H9 (cell line): ENCODE measurements at places on chromosomes 1 and 21. TPM values are rescaled to one million over a fixed set of nuclear protein-coding genes. Genes with fewer than 3 reads are reported as not detected.

DNA sequence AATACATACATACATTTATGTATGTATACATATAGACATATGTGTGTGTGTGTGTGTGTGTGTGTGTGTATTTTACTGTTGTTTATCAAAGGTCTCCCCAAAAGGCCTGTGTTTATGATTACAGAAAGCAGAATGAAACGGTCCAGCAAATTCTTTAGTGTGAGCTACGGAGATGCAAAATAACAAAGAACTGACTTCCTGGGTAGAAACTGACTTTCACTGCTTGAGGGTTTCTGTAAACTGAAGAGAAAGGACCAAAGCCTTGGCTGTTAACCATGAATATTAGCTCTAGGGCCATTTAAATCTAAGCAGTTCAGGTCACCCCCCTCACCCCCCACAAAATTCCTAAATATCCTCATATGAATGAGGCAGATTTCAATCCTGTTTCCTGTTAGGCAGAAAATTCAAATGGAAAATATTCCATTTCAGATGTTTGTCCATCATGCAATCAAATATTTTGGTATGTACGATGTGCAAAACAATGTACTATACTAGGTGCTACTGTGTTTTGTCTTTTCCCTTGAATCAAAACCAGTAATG lies 213.2 kb downstream of the TGFB2 start:
- H3K27ac ChIP-seq: no peak overlapping the region
- no peaks in the 10 kb centered on the region for H3K27me3 ChIP-seq
- H3K4me3 ChIP-seq: no peak overlapping the region
- DNase-seq: no peak

BRINP2 gene
- not detected in 2 replicates for total RNA-seq

GRCh38 chr1:47262787-47263413 lies 30.9 kb upstream of the TAL1 start:
- DNase-seq: peak; percentile 44
- no peak overlapping the region for H3K4me3 ChIP-seq
- H3K4me1 ChIP-seq: no peaks in the 10 kb centered on the region
- H3K27me3 ChIP-seq: no peaks in the 10 kb centered on the region

- H3K27ac ChIP-seq: no peak overlapping the region
- no peak overlapping the region for H3K4me3 ChIP-seq
- H3K27me3 ChIP-seq: no peaks in the 10 kb centered on the region
- no peaks in the 10 kb centered on the region for H3K4me1 ChIP-seq
- DNase-seq: no peak
- H3K36me3 ChIP-seq: no peaks in the 10 kb centered on the region
Measured at GRCh38 chr1:223245983-223246382, 102.9 kb upstream of the TLR5 start.

FAM151A gene
- total RNA-seq: not detected in 2 replicates

DNA sequence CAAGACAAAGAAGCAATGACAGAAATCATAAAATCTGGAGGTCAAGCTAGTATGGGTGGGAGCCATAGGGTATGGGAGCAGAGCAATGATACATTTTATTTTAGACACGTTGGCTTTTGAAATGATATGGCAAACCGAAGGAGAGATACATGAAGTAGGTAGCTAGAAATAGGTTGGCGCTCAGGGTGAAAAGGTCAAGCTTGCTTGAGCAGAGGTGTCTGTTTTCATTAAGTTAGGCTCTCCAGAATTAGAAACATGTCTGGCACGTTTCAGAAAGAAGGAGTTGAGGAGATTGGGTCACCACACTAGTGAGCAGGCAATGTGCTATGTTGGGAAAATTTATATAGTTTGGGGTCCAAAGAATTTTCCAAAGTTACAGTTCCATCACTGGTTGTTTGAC lies 151.4 kb downstream of the AMY1C start:
- no peak overlapping the region for H3K4me3 ChIP-seq
- H3K4me1 ChIP-seq: no peaks in the 10 kb centered on the region
- DNase-seq: no peak

GRCh38 chr1:8198522-8198921 lies 119.4 kb upstream of the SLC45A1 start:
- no peak overlapping the region for H3K4me3 ChIP-seq
- H3K27ac ChIP-seq: no peak overlapping the region
- no peaks in the 10 kb centered on the region for H3K27me3 ChIP-seq
- H3K4me1 ChIP-seq: peaks cover 4% of the 10 kb centered on the region; the same call in 1 of the 2 replicates

GRCh38 chr1:16207318-16208269 lies 4.9 kb downstream of the ARHGEF19 start:
- peaks cover 9% of the 10 kb centered on the region; the same call in 2 of the 3 replicates for H3K36me3 ChIP-seq
- H3K27ac ChIP-seq: no peak overlapping the region
- H3K27me3 ChIP-seq: no peaks in the 10 kb centered on the region
- H3K4me1 ChIP-seq: peaks cover 6% of the 10 kb centered on the region; the same call in 1 of the 2 replicates
- H3K4me3 ChIP-seq: peak overlapping the region; percentile 92
- peak; percentile 57 for DNase-seq

- DNase-seq: no peak
- H3K27me3 ChIP-seq: no peaks in the 10 kb centered on the region
- H3K4me1 ChIP-seq: peaks cover 3% of the 10 kb centered on the region
- no peak overlapping the region for H3K27ac ChIP-seq
- peaks cover 37% of the 10 kb centered on the region for H3K36me3 ChIP-seq
Measured at GRCh38 chr1:45552331-45552730, 1.7 kb downstream of the AKR1A1 start.

DNASE2B gene
- total RNA-seq: not detected in 2 replicates

DNA sequence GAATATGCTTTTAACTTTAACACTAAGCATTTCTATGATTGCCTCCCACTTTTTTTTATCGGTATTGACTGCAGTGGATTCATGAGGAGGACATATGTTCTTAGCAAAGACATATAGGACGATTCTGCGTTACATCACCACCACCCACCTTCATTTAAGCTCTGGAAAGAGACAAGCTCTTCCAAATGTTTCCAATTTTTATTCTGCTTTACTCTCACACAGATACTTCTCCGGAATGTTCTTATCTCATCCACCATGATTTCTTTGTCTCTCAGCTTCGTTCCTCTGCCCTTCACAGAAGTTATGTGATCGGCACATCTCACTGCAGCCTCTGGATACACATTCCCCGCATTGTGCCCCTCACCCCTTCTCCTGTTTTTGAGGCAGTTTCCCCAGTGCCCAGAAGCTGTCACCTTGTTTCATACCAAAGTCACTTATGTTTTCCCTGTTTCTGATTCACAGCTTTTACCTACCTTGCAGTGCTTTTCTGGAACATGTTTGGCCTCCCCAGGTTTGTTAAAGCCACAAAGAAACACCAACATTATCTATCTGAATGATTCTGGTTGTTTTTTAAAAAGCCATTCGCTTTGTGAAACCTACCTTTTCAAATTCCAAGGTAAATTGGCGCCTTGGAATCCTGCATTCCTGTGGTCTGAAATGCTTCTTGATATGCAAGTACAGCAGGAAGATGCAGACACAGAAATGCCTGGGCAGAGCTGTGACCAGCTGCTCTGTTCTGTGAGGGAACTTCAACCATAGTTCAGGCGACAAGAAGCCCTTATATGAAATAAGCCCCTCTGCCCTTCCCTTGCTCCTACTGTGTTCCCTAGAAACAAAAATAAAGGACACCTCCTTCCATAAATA lies 1020.2 kb downstream of the TTLL7 start:
- no peaks in the 10 kb centered on the region for H3K36me3 ChIP-seq
- H3K4me1 ChIP-seq: peaks cover 6% of the 10 kb centered on the region; the same call in 1 of the 2 replicates
- no peak overlapping the region for H3K4me3 ChIP-seq
- H3K27me3 ChIP-seq: no peaks in the 10 kb centered on the region
- peak; percentile 43 for DNase-seq

- no peak overlapping the region for H3K4me3 ChIP-seq
- no peaks in the 10 kb centered on the region for H3K4me1 ChIP-seq
- H3K27ac ChIP-seq: no peak overlapping the region
- no peaks in the 10 kb centered on the region for H3K36me3 ChIP-seq
- DNase-seq: peak; percentile 74
Measured at GRCh38 chr1:222543817-222544216, 4.1 kb downstream of the HHIPL2 start.

HES5 gene
- total RNA-seq: not detected in 2 replicates

DNA sequence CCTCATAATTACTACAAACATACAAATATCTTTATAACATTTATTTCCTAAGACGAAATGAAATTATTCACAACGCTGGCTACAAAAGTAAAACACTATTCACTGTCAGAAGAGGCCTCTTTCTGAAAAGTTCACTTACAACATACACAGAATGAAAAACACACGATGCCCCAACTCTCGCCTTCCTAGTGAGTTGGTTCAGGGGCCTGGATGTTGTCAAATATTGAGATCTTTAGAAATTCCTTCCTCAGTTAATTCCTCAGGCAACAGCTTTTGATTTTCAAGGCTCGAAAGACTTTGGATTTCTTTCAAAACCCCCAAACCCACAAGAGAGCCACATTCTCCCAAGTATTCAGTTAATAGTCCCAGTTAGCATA lies 14.2 kb upstream of the KCNE1 start:
- H3K4me1 ChIP-seq: peaks cover 4% of the 10 kb centered on the region
- no peak for DNase-seq
- no peaks in the 10 kb centered on the region for H3K36me3 ChIP-seq
- no peaks in the 10 kb centered on the region for H3K27me3 ChIP-seq
- no peak overlapping the region for H3K4me3 ChIP-seq
- peak overlapping the region; percentile 39 for H3K27ac ChIP-seq

GRCh38 chr1:58576727-58577653 lies at the start of gene TACSTD2:
Gene TACSTD2 (minus strand): TSS chr1:58577252. CDS start chr1:58577156, 96 bp downstream.
- peaks cover 15% of the 10 kb centered on the region; the same call in 1 of the 2 replicates for H3K27me3 ChIP-seq
- peak; percentile 83 for DNase-seq
- peak within 1 kb of the TSS; percentile 78 for H3K4me3 ChIP-seq
- H3K27ac ChIP-seq: no peak within 1 kb of the TSS

SLC30A2 gene
- 0.35 TPM in 2 replicates for total RNA-seq

- H3K36me3 ChIP-seq: no peaks in the 10 kb centered on the region
- no peak for DNase-seq
- no peak overlapping the region for H3K27ac ChIP-seq
- H3K4me1 ChIP-seq: no peaks in the 10 kb centered on the region
Measured at GRCh38 chr1:2215329-2215728, 12.8 kb upstream of the SKI start.

DNA sequence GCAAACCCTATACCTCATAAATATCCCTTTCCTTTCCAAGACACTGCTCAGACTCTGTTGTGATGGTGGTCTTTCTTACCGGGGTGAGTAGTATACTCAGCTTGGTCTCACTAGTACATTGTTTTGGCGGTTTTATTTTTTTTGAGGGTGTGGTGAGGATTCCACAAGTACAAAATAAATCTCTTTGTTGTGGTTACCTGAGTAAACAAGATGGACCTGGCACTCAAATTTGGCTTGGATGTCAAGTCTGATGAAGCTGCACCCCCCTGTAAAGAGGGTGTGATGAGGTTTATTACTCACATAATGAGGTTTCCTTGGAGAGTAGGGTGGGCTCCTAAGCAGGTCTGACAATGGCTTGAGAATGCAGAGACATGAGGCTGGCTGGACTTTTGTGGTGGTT lies 68.2 kb upstream of the KCNJ6 start:
- no peak overlapping the region for H3K27ac ChIP-seq
- H3K36me3 ChIP-seq: no peaks in the 10 kb centered on the region; the same call in 2 of the 3 replicates
- no peaks in the 10 kb centered on the region for H3K27me3 ChIP-seq
- no peak overlapping the region for H3K4me3 ChIP-seq

DNA sequence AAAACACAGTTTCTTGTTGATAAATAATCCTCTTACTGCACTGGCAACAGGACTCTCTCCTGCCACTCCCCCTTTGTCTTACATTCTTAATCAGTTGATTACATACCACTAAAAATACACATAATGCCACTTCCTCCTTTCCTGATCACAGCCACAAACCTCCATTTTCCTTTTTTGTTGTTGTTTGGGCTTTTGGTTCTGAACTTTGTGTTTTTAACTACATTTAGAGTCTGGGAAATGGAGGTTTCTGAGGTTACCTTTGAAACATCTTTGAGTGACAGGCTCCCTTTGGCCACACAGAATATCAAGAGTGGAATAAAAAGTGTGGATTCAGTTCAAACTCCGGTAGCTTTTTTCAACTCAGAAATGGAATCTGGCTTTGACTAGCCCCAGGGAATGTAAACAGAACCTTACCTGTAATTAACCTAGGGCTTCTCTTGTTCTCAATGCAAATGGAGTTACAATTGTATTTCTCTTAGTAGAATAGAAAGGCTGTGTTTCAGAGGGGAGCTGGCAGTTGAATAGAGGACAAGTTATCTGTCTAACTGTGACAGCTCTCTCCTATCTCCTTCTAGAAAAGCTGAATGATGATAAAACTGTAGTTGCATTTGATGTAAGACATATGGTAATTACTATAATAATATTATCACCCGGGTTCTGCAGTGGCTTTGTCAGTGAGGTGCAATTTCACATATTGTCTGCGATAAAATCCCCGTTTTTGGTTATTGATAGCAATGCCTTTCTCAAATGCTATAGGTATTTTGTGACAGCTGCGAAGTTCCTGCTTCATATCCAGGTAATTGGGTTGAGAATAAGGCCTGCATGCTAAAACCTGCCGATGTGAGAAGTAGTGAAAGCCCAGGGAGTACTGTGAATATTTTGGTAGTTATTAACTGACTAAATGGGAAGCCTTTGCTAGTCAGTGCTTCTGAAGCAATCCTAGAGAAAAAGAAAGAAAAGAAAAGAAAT lies 66.9 kb downstream of the ST6GALNAC5 start:
- peaks cover 7% of the 10 kb centered on the region for H3K4me1 ChIP-seq
- no peak for DNase-seq
- H3K36me3 ChIP-seq: peaks cover 9% of the 10 kb centered on the region; the same call in 1 of the 2 replicates
- H3K4me3 ChIP-seq: no peak overlapping the region
- no peaks in the 10 kb centered on the region for H3K27me3 ChIP-seq

DNA sequence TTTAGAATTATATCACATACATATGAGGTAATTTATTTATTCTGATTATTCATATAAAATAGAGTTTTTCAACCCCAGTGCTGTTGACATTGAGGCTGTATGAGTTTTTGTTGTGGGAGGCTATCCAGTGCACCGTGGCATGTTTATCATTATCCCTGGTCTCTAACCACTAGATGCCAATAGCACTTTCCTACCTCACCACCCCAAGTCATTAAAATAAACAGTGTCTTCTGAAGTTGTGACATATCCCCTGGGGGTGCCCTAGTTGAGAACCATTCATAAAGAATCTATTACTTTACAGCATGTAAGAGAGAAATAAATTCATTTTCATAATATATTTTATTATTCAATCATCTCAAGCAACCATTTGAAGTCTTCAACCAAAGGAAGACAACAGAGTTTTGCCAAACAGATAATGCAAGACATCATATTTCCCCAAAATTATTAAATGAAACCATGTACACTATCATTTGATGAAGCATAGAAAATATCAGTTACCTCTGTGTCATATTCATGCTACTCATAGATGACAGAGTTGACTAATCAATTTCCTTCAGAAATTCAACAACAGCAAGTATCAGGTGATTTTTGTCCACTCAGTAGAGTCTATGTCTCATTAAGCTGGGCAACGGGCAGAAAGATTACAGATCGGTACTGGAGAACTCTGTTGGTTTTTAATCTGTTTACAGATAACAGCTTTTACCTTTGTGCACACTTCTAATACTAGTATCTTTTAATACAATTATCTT lies 39.5 kb upstream of the RGS1 start:
- no peak for DNase-seq
- peaks cover 7% of the 10 kb centered on the region for H3K36me3 ChIP-seq
- H3K4me3 ChIP-seq: no peak overlapping the region
- H3K27me3 ChIP-seq: no peaks in the 10 kb centered on the region

GRCh38 chr21:33259428-33259827 lies 6.7 kb upstream of the IL10RB start:
- DNase-seq: no peak
- no peaks in the 10 kb centered on the region for H3K4me1 ChIP-seq
- H3K27ac ChIP-seq: no peak overlapping the region
- H3K4me3 ChIP-seq: no peak overlapping the region
- H3K36me3 ChIP-seq: peaks cover 40% of the 10 kb centered on the region

GRCh38 chr1:47755101-47755990 lies 241.8 kb downstream of the TRABD2B start:
- peak; percentile 77 for DNase-seq
- H3K36me3 ChIP-seq: no peaks in the 10 kb centered on the region
- no peaks in the 10 kb centered on the region for H3K27me3 ChIP-seq
- no peak overlapping the region for H3K4me3 ChIP-seq
